Lower lobe of right lung (tissue), 2 donors: ENCODE measurements at places on chromosomes 7 and 10. TPM values are rescaled to one million over a fixed set of nuclear protein-coding genes. Genes with fewer than 3 reads are reported as not detected.

- H3K27ac ChIP-seq: no peak overlapping the region
- DNase-seq: no peak
- no peaks in the 10 kb centered on the region for H3K36me3 ChIP-seq
- peaks cover 10% of the 10 kb centered on the region for H3K4me1 ChIP-seq
- no peaks in the 10 kb centered on the region for H3K27me3 ChIP-seq
- no peak overlapping the region for H3K4me3 ChIP-seq
Measured at GRCh38 chr10:4494551-4494950, 331.5 kb upstream of the AKR1E2 start.

- no peaks in the 10 kb centered on the region for H3K27me3 ChIP-seq
- DNase-seq: no peak
- H3K4me1 ChIP-seq: peaks cover 5% of the 10 kb centered on the region
- H3K27ac ChIP-seq: no peak overlapping the region
- H3K4me3 ChIP-seq: no peak overlapping the region
- H3K36me3 ChIP-seq: no peaks in the 10 kb centered on the region
Measured at GRCh38 chr10:61891906-61892585, 9.5 kb upstream of the ARID5B start.

DNA sequence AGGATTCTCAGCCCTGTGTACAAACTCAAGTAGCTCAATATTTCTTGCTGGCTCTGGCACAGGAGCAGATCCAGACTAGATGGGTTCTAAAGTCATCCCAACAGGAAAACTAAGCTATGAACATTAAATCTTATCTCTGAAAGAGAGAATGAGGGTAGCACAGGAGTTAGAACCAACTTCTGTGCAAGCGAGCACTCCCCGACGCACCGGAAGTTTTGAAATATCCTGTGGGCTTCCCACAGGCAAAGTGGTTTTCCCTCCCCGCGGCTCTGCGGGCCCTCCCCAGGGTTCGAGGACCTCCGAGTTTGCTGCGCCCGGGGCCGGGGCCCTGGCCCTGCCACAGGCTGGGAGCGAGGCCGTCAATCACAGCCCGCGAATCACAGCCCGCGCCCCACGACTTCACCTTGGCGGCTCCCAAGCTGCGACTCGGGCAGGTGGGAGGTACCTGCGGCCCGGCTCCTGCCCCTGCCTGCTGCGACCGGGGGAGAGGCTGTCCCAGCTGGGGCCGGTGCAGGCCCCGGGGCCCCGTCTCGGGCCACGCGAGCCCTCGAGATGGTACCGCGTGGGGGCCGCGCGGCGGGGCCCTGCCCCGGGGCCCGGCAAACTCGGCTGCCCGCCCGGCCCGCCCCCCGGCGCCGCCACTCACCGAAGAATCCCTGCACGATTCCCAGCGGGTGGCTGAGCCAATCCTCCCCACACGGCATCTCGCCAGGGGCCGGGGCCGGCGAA, 598 bp downstream of the MCMBP start:
- peaks cover 40% of the 10 kb centered on the region for H3K4me1 ChIP-seq
- no peaks in the 10 kb centered on the region for H3K27me3 ChIP-seq
- H3K4me3 ChIP-seq: peak overlapping the region; percentile 85
- DNase-seq: peak; percentile 84
- H3K27ac ChIP-seq: peak overlapping the region; percentile 92
- no peaks in the 10 kb centered on the region for H3K36me3 ChIP-seq

- peak overlapping the region; percentile 8 for H3K27ac ChIP-seq
- no peak overlapping the region for H3K4me3 ChIP-seq
- H3K4me1 ChIP-seq: peaks cover 50% of the 10 kb centered on the region
- H3K27me3 ChIP-seq: no peaks in the 10 kb centered on the region
Measured at GRCh38 chr10:102508506-102508905, 4.7 kb downstream of the SUFU start.

- H3K27me3 ChIP-seq: peaks cover 14% of the 10 kb centered on the region
- H3K4me3 ChIP-seq: no peak overlapping the region
- H3K4me1 ChIP-seq: peaks cover 14% of the 10 kb centered on the region
- no peak for DNase-seq
- no peaks in the 10 kb centered on the region for H3K36me3 ChIP-seq
- H3K27ac ChIP-seq: no peak overlapping the region
Measured at GRCh38 chr10:103556383-103557007, 63.0 kb downstream of the NEURL1 start.

DNA sequence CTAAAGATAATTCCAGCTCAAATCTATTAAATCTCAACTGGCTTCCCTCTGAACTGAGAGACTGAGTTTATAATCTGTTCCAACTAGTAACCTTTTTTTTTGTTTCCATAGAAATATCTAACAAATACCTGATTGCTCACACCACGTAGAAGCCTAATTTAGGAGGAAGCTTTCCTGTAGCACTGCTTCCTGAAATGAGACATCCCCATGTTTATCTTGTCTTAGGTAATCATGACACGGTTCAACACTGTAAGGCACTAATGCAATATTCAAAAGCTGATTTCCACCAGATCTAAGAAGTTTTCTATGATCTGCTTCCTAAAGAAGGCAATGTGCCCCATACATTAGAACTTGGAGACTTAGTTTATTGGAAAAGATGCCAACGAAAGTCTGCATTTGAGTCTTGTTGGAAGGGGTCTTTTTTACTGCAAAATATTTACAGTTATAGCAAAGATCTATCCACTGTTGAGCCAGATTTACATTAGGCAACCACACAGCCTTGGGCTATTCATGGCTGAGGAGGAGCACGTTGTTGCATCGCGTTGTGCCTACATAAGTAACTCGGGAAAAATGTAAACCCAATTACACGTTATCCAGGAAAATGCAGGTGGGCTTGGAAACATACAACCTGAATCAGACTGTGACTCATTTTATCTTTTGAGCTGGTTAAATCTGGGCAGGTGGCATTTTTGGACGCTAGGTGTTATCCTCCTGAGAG, 66.3 kb downstream of the VIPR2 start:
- DNase-seq: no peak
- H3K27ac ChIP-seq: no peak overlapping the region
- H3K36me3 ChIP-seq: no peaks in the 10 kb centered on the region
- no peak overlapping the region for H3K4me3 ChIP-seq

DNA sequence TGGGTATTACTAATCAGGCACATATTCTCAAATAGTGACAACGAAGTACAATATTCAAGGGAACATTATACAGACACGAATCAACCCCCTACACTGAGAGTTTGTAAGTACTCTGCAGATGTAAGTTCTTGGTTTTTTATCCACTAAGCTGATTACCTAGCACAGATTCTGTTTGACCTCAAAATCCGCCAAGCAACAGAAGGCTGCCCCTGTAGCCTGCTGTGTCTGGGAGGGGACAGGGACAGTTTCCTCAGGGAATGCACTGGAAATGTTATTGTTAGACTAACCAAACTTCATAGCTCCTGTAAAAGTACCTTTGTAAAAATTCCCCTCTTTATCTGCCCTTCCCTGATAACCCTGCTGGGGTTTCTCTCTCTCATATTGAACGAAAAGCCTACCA, 45.2 kb upstream of the ZRANB1 start:
- no peaks in the 10 kb centered on the region for H3K36me3 ChIP-seq
- H3K4me1 ChIP-seq: no peaks in the 10 kb centered on the region
- DNase-seq: no peak
- H3K4me3 ChIP-seq: no peak overlapping the region
- H3K27me3 ChIP-seq: peaks cover 10% of the 10 kb centered on the region

GRCh38 chr10:92880233-92880861, 32.0 kb downstream of the EXOC6 start:
- no peak overlapping the region for H3K4me3 ChIP-seq
- DNase-seq: no peak
- no peaks in the 10 kb centered on the region for H3K36me3 ChIP-seq

DNA sequence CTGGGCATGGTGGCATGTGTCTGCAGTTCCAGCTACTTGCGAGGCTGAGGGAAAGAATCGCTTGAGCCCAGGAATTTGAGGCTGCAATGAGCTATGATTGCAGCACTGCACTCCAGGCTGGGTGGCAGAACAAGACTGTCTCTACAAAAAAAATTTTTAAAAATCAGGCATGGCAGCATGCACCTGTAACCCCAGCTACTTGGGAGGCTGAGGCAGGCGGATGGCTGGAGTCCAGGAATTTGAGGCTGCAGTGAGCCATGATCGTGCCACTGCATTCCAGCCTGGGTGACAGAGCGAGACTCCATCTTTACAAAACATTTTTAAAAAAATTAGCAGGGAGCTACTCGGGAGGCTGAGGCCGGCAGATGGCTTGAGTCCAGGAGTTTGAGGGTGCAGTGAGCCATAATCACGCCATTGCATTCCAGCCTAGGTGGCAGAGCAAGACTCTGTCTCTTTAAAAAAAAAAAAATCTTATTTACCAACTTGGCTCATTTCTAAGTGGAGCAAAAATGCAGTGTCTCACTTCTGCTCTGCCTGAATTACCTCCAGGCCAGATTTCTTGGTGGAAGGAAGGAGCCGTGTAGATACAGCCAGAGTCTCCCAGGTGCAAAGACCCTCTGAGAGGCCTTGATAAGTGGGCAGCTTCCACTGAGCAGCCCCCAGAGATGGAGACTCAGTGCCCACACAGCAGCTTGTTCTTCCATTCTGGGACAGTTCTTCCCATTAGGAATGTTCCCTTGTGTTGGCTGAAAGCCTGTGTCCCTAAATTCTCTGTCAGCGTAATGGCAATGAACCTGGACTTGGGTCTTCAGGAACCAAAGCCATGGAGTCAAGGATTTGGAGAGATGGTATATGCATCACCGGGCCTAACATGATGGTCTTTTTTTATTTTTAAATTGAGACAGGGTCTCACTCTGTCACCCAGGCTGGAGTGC, 30.0 kb downstream of the GTF2IRD1 start:
- peak overlapping the region; percentile 97 for H3K27ac ChIP-seq
- no peaks in the 10 kb centered on the region for H3K27me3 ChIP-seq
- no peak overlapping the region for H3K4me3 ChIP-seq
- H3K36me3 ChIP-seq: no peaks in the 10 kb centered on the region

DNA sequence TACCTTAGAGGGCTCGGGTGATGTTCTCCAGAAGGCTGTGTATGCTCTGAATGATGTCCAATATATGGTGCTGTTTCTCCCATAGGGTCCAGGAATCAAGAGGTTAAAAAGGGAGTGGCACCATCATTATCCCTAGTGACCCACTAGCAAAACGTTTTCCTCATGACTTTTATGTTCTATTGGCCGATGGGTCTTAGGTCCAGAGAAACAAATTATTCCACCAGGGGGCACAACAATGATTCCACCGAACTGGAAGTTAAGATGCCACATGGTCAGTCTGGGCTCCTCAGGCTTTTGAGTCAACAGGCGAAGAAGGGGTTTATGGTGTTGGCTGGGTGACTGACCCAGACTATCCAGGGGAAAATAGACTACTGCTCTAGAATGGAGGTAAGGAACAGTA, 256.1 kb downstream of the COBL start:
- no peak overlapping the region for H3K4me3 ChIP-seq
- no peaks in the 10 kb centered on the region for H3K36me3 ChIP-seq
- no peaks in the 10 kb centered on the region for H3K4me1 ChIP-seq
- H3K27ac ChIP-seq: no peak overlapping the region

DNA sequence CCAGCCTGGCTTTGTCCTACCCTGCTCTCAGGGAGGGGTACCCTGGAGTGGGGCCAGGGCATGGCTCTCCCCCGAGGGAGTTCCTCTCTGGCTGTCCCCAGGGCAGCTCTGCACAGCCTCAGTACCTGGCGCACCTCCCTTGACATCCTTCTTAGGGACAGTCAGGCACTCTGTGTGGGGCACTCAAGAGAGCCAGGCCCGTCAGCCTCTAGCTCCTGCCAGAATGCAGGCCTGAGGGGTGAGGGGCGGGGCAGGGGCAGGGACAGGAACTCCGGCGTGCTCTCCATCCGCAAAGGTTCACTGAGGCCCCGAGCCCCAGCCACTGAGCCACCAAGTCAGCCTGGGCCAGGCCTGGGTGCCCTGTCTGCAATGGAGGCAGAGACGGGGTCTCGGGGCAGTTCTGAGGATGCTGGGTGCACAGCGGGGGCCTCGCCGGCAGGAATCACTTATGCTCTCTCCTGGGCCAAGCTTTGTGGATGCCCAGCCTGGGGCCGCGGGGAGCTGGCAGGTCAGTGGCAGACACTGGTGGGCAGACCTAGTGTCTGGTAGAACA, 10.1 kb downstream of the LIMK1 start:
- peak overlapping the region; percentile 85 for H3K27ac ChIP-seq
- no peak for DNase-seq
- H3K4me1 ChIP-seq: peaks cover 32% of the 10 kb centered on the region
- H3K4me3 ChIP-seq: peak overlapping the region; percentile 60
- no peaks in the 10 kb centered on the region for H3K27me3 ChIP-seq

FBXO24 gene
- total RNA-seq: 0.74 TPM

SRGN gene
- total RNA-seq: 232 TPM

CPA2 gene
- total RNA-seq: not detected
